Esophagus squamous epithelium (tissue), 5 donors: ENCODE measurements at places on chromosomes 2 and 18.

DNA sequence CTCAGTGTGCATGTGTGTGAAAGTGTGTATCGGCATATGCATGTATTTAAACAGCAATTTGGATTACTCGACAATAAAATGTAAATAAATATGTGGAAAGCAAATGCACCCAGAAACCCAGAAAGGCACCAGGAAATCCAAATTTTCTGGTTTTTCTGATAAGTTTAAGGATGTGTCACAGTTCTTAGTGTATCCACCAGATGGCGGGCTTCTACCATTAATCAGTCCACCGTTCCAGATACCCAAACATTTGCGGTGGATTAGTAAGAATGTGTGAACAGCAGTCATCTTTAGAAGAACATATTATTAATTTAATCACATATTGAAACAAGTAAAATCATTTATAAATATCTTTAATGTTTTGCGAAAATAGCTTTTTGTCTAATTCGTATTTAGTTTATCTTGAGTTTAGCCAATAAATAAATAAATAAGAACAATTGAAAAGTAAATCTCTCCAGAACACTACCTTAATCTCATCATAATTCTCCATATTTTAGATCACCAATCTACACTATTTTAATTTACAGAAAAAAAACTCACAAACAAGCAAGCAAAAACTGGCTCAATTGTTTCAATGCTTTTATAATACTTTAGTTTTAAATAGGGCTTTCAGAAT, 298.9 kb downstream of the DSEL start:
- no peaks in the 10 kb centered on the region for H3K27me3 ChIP-seq
- no peak for DNase-seq
- H3K4me1 ChIP-seq, result no peaks in the 10 kb centered on the region
- no peak overlapping the region for H3K4me3 ChIP-seq
- H3K36me3 ChIP-seq, result no peaks in the 10 kb centered on the region
- no peak overlapping the region for H3K27ac ChIP-seq

GRCh38 chr18:21444465-21445212, 155.9 kb downstream of the ESCO1 start:
- no peak for DNase-seq
- no peaks in the 10 kb centered on the region for H3K4me1 ChIP-seq
- no peak overlapping the region for H3K27ac ChIP-seq

GRCh38 chr18:49849331-49850217, 36.2 kb upstream of the ACAA2 start:
- H3K27me3 ChIP-seq, result peaks cover 34% of the 10 kb centered on the region
- peak overlapping the region; percentile 70 for H3K27ac ChIP-seq
- H3K4me1 ChIP-seq, result peaks cover 10% of the 10 kb centered on the region
- peaks cover 49% of the 10 kb centered on the region for H3K36me3 ChIP-seq
- H3K4me3 ChIP-seq, result no peak overlapping the region
- no peak for DNase-seq

GRCh38 chr2:101238930-101239759, 13.5 kb upstream of the CNOT11 start:
- H3K36me3 ChIP-seq, result no peaks in the 10 kb centered on the region
- no peak overlapping the region for H3K27ac ChIP-seq
- no peak for DNase-seq
- no peak overlapping the region for H3K4me3 ChIP-seq

DNA sequence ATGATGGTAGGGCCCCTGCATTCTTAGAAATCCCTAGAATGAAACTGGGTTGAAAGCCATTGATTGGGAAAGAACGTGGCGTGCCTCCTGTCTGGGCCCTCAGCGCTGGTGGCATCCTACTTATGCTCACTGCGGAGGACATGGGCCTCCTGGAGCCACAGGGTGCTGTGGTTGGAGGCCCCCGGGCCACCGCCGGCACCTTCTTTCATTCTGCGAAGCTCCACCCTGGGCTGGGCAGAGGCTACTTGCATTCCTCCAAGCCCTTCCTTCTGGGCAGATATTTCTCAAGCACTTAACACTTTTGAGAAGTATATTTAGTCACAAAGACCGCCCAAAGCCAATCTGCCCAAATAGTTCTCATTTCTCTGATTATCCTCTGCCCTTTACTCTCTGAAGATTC, 311.9 kb downstream of the MYCN start:
- no peak for DNase-seq
- H3K4me3 ChIP-seq, result no peak overlapping the region
- H3K36me3 ChIP-seq, result no peaks in the 10 kb centered on the region
- no peaks in the 10 kb centered on the region for H3K27me3 ChIP-seq
- no peaks in the 10 kb centered on the region for H3K4me1 ChIP-seq

- no peak overlapping the region for H3K4me3 ChIP-seq
- H3K4me1 ChIP-seq, result no peaks in the 10 kb centered on the region
- no peaks in the 10 kb centered on the region for H3K27me3 ChIP-seq
- no peak for DNase-seq
These were observed 112.9 kb upstream of the ACAA2 start for GRCh38 chr18:49926106-49926745.

DNA sequence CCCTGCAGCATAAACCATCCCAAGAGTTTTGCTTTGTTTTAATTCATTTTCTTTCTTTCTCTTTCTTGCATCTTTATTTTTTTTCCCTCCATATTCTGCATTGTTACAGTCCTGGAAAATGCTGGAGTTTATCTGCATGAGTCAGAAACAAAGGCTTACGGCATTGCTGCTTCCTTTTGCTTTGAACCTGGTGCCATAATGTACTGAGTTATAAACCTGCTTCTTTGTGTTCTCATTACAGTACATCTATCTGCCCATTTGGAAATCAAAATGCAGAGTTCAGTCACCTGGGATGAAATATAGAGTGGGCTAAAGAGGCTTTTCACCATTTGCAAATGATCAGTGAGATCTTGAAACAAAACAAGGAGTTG, 1009.2 kb upstream of the FANCL start:
- H3K4me1 ChIP-seq, result no peaks in the 10 kb centered on the region
- H3K27ac ChIP-seq, result no peak overlapping the region
- H3K27me3 ChIP-seq, result no peaks in the 10 kb centered on the region
- no peak overlapping the region for H3K4me3 ChIP-seq
- no peak for DNase-seq

- H3K4me1 ChIP-seq, result no peaks in the 10 kb centered on the region
- DNase-seq, result no peak
- H3K27me3 ChIP-seq, result no peaks in the 10 kb centered on the region
- no peak overlapping the region for H3K4me3 ChIP-seq
- H3K36me3 ChIP-seq, result no peaks in the 10 kb centered on the region
These were observed 323.5 kb upstream of the TANK start for GRCh38 chr2:160836755-160837154.
